ENCODE measurements at places on chromosomes 16 and 17. TPM values are rescaled to one million over a fixed set of nuclear protein-coding genes. Genes with fewer than 3 reads are reported as not detected.

GRCh38 chr17:1943436-1943831, 81.7 kb downstream of the RTN4RL1 start:
- no peaks in the 10 kb centered on the region for H3K27me3 ChIP-seq
- no peak overlapping the region for H3K4me3 ChIP-seq
- no peaks in the 10 kb centered on the region for H3K4me1 ChIP-seq
- no peak overlapping the region for H3K27ac ChIP-seq
- no peak for DNase-seq
- no peaks in the 10 kb centered on the region for H3K36me3 ChIP-seq

- H3K4me3 ChIP-seq = no peak overlapping the region
- no peaks in the 10 kb centered on the region for H3K36me3 ChIP-seq
- H3K27ac ChIP-seq = no peak overlapping the region
- H3K4me1 ChIP-seq = peaks cover 7% of the 10 kb centered on the region
- H3K27me3 ChIP-seq = no peaks in the 10 kb centered on the region
- DNase-seq = no peak
These were observed 18.0 kb upstream of the CACNG1 start for GRCh38 chr17:67026341-67026740.

The TAC4 gene
- total RNA-seq = not detected

DNA sequence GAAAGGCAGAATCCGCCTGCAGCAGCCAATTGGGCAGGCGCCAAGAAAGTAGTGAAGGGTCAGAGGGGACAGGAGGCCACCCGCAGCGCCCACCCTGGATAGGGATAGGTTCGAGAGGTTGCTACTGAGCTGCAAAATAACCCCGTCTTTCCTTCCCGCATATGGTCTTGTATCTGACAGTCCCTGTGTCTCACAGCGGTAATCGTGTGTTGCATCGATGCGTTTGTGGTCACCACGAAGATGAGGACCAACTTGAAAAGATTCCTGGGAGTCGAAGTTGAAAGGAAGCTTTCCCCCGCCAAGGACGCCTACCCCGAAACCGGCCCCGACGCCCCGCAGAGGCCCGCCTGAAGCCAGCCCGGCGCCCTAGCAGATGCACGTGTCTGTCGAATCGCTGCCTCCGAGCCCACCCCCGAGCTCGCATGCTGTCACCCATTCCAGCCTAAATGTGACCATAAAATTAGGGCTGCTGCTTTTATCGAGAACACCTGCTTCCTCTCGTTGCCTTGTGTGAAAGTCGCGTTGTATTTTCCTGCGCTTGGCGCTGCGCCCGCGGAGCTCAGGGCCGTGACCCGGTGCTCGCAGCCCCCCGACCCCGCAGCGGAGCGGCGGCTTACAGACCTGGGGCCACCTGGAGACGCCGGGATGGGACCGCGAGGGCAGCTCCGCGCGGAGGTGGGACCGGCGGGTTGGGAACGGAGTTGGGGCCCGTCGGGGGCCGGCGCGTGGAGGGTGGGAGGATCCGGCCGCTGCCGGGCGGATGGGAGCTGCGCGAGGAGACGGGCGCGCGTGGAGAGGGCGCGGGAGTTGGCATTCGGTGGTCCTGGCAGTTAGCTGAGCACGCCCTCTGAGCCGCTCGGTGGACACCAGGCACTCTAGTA, at the start of gene CMTM2:
TSS of gene CMTM2 (plus strand) at position 813 of the 881 bp plus-strand sequence. CDS start 145 bp downstream, outside the sequence.
- H3K27ac ChIP-seq = no peak within 1 kb of the TSS
- H3K27me3 ChIP-seq = no peaks in the 10 kb centered on the region
- H3K36me3 ChIP-seq = no peaks in the 10 kb centered on the region
- H3K4me3 ChIP-seq = no peak within 1 kb of the TSS

GRCh38 chr17:80499961-80500665, 23.7 kb upstream of the NPTX1 start:
- DNase-seq = no peak
- H3K36me3 ChIP-seq = no peaks in the 10 kb centered on the region
- no peak overlapping the region for H3K27ac ChIP-seq

GRCh38 chr16:78163772-78164670, 64.6 kb downstream of the WWOX start:
- DNase-seq = no peak
- H3K4me3 ChIP-seq = no peak overlapping the region
- H3K27ac ChIP-seq = no peak overlapping the region
- no peaks in the 10 kb centered on the region for H3K36me3 ChIP-seq

GRCh38 chr17:68315930-68316329, 24.6 kb downstream of the ARSG start:
- H3K36me3 ChIP-seq = no peaks in the 10 kb centered on the region
- H3K27me3 ChIP-seq = no peaks in the 10 kb centered on the region
- H3K4me3 ChIP-seq = no peak overlapping the region

The MILR1 gene
- total RNA-seq = 3.8 TPM
